Activated T-cell treated with anti-CD3 and anti-CD28 coated beads, Interleukin-2, amount 50 U/mL, for 72 hours (primary cell): ENCODE measurements at places on chromosomes 6 and 20.

GRCh38 chr6:114389111-114389510, 46.3 kb upstream of the HS3ST5 start:
- DNase-seq: no peak

DNA sequence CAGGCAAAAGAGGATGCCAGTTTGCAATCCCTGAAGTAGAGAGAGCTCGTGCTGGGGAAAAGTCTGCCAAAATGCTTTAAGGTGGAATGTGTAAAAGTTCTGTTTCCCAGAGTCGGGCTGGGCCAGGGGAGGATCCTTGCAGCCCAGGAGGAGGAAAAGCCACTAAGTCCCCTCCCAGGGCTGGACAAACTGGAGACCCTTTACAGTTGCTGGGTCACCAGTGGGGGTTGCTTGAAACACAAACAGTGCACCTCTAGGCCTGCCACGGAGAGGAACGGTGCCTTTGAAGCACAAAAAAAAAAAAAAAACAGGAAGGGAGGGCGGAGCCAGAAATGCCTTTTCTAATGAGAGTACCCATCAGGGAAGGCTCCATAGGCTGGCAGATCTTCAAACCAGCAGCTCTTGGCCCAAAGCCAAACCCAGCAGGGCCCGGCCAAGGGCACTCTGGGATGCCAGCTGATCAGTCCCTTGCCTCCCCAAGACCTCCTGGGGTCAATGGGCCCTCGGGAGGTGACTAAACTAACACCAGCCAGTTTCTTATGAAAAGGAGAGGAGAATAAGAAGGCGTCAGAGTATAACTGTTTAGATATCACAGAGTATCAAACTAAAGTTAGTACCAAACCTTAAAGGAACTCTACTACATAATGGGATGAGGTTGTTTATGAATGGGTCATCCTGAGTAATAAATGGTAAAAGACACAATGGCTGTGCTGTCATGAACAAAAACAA, 23.7 kb downstream of the HLA-A start:
- peak; percentile 38 for DNase-seq

- DNase-seq: no peak
Measured at GRCh38 chr20:44701858-44702256, 13.3 kb upstream of the CCN5 start.

DNA sequence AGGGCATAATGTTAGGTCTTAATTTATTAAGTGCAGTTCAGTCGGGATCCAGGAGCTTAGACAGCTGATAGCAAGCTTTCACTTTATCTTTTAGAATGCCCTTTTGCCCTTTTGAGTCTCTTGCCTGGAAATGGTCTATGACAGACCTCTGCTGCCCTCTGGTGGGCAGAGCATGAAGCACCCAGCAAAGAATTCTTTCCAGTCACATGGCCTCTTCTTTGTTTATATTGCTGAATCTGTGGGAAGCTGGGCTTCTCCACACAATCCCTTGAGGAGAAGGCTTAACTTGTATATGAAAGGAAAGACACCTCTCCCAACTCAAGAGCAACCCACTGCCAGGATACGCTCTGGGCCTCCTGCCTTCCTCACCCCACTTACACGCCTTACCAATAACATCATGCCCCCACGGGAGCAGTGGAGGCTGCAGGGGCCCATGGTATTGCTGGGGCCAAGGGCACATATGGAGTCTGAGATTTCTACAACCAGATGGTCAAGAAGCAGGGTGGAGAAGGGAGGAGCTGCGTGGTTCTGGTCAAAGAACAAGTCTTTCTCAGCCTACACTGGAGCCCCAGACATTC, 20.4 kb downstream of the WFDC3 start:
- peak; percentile 70 for DNase-seq

GRCh38 chr6:26028746-26029569, 58.3 kb upstream of the HFE start:
- DNase-seq: no peak

GRCh38 chr20:9628589-9628988, 114.2 kb downstream of the LAMP5 start:
- DNase-seq: no peak
